CD4-positive, alpha-beta T cell treated with Interleukin-1 beta for 1 hour (primary cell): ENCODE measurements at places on chromosomes 6 and 20.

DNA sequence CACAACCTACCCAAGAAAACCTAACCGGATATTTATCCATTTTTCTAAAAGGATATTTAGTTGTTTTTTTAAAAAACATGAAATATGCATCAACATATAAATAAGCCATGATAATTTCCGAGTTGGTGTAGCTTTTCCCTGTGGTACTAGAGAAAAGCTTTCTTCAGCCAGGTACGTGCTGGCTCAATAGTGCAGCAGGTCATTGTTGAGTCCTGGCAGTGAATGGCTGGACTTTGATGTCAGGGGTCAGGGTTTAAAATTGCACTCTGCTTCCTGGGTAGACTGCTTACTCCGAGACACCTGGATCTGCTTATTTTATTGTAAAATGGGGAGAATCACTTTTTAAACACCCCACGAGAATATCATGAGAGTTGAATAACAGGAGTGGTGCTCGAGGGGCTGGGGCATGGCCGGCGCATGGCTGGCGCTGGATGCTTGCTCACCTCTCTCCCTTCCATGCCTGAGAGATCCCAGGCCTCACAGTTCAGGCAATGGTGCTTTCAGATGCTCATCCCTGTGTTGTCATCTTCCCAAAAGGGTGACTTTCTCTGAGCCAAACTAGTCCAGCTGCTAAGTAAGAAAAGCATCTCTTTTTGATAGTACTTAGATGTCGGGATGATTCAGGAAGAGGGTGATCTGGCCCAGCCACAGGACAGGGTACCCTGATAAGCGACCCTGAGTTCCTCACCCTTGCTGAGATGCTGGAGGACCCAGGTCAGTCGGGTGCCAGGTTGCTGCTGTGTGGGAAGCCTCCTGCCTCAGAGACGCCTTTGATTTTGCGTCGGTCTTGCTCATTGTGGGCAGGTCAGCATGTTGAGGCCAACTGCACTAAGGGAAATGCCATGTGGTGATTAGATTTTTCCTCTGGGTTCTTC is 269.1 kb upstream of the FOXQ1 start:
- DNase-seq, result no peak

- no peak for DNase-seq
Observed at GRCh38 chr20:56427797-56428196, 15.7 kb downstream of the CASS4 start.

- no peak for DNase-seq
Observed at GRCh38 chr20:38345643-38346042, 639 bp upstream of the LBP start.

DNA sequence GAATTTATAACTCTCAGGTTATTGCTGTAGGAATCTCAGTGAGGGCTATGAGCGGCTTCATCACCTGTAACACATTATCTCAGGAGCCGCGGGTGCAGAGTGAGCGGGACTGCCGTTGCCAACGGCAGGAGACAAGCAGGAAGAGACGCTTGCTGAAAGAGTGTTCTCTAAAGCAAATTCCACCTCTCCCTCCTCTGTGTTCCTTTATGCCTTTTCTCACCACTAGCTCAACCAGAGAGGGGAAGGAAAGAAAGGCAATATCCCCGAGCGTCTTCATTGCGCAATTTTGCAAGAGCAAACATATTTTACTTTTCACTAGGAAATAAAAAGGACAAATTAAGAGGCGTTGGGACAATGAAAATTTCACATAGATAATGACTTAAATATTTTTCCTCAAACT is 185.2 kb upstream of the EXOC2 start:
- DNase-seq, result no peak

GRCh38 chr6:1670711-1671462 is 61.2 kb downstream of the FOXC1 start:
- DNase-seq, result no peak

- DNase-seq, result no peak
Observed at GRCh38 chr6:113901482-113901881, 44.3 kb downstream of the MARCKS start.

DNA sequence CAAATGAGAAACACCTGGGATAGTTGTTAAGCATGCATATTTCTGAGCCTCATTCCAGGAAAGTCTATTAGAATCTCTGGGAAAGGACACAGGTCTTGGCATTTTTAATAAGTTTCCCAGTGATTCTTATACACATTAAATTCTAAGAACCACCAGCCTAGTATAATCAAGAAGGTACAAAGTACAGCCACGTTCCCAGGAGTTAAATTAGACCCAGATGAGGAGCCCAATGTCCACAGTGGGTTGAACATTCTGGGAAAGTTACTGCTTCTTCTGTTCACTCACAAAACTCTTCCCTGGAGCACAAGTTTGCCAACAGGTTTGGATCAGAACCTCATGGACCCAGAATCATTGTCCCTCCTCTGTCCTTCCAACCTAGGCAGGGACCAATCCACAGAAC is 90.4 kb downstream of the RCAN2 start:
- DNase-seq, result no peak

DNA sequence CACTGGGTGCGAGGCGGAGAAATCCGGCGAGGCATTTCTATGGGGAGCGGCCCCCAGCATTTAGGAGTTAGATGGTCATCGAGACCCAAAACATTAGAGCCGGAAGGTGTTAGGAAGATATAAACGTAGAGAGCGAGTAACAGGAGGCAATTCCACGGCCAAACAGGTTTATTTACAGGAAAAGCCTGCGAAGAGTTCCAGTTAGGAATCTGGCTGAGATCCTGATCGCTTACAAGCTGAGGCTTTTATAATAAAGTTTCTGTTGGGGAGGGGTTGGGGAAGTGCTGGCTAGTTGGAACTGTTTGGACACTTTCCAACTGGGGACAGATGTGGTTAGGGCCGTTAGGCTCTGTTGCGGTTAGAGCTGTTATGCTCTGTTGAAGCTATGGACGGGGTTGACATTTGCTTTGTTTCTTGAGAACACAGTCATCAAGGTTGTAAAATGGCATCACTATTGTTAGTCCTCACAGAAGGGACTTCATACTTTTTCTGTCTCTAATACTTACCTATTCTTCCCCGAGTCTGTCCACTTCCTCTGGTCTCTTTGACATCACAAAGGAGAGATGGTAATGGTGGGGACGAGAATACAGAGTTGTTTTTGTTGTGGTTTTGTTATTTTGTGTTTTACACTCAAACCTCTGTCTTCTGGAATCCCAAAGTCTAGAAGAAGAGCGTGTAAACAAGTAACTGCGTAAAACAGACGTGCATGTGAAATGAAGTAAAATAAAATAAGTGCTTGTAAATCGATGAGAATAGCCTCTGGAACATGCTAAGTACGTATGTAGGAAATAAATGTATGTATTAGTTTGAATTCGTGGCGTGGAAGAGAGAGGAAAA is 554 bp upstream of the ZSCAN31 start:
- DNase-seq, result peak; percentile 6

GRCh38 chr6:29813809-29814208 is 13.8 kb upstream of the HLA-G start:
- no peak for DNase-seq

DNA sequence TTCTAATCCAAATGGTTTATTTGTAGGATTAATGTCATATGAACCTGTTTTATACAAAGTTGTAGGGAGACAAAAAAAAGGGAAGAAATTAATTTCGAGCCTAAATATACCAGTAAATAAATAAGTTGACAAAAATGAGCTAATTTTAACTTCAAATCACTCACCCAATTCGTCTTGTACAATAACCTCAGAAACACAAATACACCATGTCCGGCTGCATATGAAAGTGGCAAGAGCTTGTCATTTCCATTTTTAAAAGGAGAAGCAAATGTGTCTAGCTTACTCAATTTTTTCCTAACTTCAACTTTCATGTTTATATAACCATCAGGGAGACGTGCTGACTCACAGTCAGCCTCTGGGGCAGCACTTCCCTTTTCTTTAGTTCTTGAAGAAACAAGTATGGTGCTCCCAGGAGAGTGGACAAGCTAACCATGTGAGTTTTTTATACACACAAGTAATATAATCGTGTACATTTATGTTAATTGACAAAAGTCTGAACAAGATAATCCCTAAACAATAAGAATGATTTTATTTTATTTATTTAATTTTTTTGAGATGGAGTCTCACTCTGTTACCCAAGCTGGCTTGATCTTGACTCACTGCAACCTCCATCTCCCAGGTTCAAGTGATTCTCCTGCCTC is 55.5 kb upstream of the SGK1 start:
- peak; percentile 68 for DNase-seq

- no peak for DNase-seq
Observed at GRCh38 chr6:92122746-92123145, 1296.6 kb downstream of the EPHA7 start.

DNA sequence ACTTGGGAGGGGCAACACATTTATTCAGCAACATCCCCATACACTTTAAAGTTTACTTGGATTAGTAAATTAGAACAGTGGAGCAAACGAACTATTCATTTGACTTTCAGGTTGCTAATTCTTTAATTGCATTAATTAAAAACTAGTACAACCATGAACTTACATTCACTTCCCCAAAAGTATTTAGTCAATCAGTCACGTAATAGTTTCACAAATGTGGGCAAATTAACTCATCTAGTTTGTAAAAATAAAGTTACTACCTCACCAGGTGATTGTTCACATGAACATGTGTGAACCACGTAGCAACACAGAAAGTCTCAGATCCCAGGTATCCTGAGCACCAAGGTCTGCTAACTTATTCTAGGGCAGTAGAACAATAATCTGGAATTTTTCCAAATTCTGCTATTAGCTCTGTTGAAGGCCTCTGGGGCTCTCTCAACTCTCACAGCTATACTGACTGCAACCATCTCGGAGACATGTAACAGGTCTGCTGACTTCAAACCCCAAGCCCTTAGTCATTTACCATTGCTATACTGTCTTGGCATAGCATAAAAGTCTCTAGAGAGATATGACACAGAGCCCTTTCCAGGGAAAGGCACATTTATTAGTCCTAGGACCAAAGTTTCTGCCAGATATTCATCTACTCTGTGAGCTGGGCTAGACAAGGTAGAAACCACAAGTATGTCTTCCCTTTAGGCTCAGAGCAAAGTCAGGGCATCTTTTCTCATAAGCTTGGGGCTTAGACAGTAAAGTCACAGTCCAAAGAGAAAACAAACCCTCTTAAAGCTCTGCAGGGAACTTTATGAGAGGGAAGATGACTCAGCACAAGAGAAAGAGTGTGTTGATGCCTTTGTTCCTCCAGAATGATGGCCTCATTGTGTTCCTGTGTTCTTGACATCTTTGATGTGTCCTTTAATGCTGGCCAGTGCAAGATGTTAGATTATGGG is 50.9 kb upstream of the CCDC28A start:
- DNase-seq, result no peak

GRCh38 chr6:15248451-15249370 is 2.8 kb downstream of the JARID2 start:
- peak; percentile 98 for DNase-seq

GRCh38 chr6:48141975-48142374 is 31.0 kb upstream of the PTCHD4 start:
- DNase-seq, result no peak

DNA sequence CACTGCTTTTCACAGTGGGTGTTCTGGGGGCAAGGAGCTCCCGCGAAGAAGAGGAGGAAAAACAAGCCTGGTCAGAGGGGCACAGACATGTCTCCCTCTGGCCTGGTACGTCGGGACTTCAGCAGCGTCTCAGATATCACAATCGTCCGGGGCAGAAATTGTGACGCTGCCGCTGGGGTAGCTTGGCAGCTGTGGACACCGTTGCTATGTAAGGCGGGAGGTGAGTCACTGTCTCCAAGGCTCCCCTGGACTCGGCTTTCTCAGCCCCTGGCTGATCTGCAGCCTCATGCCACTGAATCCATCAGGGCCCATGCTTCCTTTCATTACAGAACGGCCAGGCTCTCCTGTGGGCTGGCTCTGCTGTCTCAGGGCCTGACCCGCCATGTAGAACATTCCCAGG is 98.7 kb downstream of the SULF2 start:
- DNase-seq, result no peak

- no peak for DNase-seq
Observed at GRCh38 chr6:12572896-12573827, 143.4 kb upstream of the PHACTR1 start.

DNA sequence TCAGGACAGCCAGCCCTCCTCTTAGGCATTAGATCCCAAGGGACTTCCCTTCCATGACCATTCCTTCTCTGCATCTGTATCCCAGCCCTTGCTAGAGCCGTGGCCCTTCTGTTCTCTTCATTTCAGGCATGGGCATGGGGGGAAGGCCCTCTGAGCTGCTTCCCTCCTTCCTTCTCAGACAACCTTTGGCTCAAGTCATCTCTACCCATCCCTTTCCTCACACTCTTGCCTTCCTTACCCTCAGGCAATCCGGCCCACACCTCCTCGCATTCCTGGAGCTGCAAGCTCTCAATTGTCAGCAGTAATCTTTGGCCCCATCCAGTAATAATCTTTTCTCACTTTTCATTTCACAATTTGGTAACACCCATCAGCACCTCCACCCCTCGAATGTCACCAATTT is 426.9 kb upstream of the JARID2 start:
- DNase-seq, result no peak

GRCh38 chr6:894274-894673 is 201.3 kb upstream of the EXOC2 start:
- no peak for DNase-seq

- DNase-seq, result no peak
Observed at GRCh38 chr6:13492357-13492756, 5.0 kb upstream of the GFOD1 start.

DNA sequence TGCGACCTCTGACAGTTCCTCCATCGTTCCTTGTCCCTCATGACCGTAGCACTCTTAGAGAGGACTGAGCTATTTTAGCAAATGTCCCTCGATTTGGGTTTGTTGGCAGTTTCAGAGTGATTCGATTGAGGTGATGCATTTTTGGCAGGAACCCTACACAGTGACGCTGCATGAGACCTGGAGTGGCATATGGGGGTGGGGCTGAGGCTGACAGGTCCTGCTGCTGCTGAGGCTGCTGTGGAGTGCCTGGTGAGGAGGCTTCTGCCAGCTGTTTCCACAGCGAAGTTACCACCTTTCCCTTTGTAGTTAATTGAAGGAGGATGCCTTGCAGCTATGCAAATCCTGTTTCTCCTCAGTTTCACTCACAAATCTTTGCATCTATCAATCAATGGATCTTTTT is 19.8 kb downstream of the PXDC1 start:
- no peak for DNase-seq

DNA sequence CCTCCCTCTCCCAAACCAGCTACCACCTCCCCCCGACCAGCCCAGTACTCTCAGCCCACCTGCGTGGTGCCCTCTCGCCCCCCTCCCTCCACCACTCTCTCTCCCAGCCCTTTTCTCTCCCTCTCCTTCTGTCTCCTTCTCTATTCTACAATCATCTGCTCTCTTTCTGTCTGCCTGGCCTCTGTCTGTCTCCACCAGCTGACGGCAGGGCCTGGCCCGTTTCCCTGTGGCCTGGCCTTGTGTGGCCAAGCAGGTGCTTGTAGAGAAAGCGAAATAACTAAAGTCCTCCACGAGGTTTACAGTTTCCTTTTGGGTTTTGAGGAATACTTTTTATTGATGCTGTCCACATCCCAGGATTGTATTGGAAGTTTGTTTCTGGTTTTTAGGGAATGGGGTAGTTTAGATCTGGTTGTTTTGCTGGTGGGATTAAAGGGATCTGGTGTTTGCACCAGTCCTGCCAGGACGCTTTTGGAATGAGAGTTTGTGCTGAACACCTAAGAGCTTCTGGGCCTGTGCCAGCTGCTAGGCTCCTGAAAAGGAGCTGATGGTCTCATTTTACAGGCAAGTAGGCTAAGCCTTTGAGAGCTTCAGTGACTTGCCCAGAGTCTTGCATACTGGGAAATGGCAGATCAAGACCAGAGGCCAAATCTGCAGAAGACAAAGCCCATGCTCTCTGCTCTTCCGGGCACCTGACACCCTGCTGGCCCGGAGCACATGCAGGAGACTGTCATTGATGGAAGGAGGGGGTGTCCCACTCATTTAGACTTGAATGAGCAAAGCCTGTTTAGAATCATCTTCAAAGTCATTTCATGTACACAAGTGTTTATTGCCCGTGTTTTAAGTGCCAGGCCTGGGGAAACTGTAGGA is 161.7 kb downstream of the SYCP2 start:
- no peak for DNase-seq

GRCh38 chr20:53382263-53382844 is 211.3 kb downstream of the ZNF217 start:
- no peak for DNase-seq
